ENCODE measurements at places on chromosomes 11 and 22. TPM values are rescaled to one million over a fixed set of nuclear protein-coding genes. Genes with fewer than 3 reads are reported as not detected.
A peak's percentile ranks its signal among the peaks of the same experiment; 100 is the strongest.

The SAA1 gene
- total RNA-seq = 58.8 TPM

DNA sequence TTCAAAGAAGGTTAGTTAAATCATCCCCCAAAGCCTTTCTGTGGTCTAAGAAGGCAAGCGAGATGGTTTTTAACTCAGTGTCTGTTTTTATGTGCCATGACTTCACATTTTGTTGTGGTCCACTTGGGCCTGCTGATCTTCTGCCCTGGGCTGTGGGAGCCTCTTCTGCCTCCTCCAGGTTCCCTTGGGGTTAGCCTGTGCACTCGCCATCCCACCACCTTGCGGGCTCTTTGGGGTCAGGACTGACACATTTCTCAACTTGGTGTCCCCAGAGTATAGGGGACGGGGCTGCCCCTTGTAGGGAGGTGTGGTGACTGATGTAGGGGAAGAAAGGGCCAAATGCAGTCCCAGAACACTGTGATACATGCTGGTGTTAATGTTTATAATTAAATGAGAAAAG is 207.0 kb downstream of the TBC1D22A start:
- no peaks in the 10 kb centered on the region for H3K27me3 ChIP-seq
- H3K4me3 ChIP-seq = no peak overlapping the region
- H3K36me3 ChIP-seq = no peaks in the 10 kb centered on the region
- no peaks in the 10 kb centered on the region for H3K4me1 ChIP-seq
- H3K27ac ChIP-seq = no peak overlapping the region
- DNase-seq = no peak

DNA sequence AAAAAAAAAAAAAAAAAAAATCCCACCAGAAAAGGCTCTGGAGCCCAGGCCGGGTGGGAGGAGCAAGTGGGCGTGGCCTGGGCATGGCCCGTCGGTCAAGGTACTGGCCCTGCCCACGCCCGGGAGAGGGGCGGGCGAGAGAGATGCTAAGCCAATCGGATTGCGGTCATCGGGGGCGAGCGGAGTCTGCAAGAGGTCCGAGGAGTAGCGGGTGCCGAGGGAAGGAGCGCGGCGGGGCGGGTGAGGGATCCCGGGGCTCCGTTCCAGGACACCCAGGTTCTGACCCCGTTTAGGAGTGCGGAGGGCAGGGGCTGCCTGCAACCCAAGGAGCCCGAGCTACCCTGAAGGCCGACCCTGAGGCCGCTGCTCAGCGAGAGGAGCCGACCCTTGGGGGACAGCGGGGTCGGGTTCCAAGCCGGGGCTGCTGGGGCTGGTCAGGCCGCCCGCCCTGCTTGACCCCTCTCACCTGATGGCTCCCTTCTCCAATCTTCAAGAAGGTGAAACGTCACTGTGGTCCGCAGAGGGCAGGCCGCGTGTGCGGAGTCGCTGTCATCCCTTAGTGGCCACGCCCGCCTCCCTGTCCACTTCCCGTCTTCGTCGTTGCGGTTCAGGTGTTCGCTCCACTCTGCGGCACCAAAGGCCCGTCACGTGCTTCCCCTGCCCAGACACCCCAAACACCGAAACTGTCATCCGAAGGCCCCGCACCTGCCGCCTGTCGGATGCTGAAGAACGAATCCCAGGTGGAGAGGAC is 11.1 kb upstream of the TAB1 start:
- H3K27ac ChIP-seq = no peak overlapping the region
- DNase-seq = peak; percentile 62
- H3K27me3 ChIP-seq = no peaks in the 10 kb centered on the region
- no peaks in the 10 kb centered on the region for H3K4me1 ChIP-seq

DNA sequence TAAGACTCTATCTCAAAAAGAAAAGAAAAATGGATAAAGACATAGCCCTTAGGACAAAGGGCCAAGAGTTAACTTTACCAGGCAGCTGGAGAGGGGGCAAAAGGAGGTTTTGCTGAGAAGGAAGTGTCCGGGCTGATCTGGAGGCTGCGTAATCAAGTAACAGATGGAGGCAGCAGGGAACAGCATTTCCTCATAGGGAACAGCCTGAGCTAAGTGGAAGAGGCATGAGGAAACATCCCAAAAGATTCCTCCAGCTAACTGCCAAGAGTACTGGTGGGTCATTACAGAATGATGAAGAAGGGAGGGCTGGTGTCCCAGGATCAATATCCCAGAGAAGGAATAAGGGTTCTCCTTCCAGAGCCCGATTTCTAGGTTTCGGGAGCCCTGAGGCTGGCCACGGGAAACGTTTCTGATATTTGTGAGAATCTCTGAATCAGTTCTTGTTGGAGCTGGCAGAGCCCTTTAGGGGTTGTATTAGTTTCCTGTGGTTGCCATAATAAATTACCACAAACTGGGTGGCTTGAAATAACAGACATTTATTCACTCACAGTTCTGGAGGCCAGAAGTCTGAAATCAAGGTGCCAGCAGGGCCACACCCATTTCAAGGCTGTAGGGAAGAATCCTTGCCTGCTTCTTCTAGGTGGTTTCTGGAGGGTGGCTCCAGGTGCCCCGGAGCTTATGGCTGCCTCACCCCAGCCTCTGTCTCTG is 21.2 kb downstream of the LIF start:
- H3K27ac ChIP-seq = no peak overlapping the region
- no peak overlapping the region for H3K4me3 ChIP-seq
- no peaks in the 10 kb centered on the region for H3K4me1 ChIP-seq
- no peaks in the 10 kb centered on the region for H3K27me3 ChIP-seq

GRCh38 chr11:83181815-83182214 is 11.7 kb upstream of the ANKRD42 start:
- peaks cover 95% of the 10 kb centered on the region for H3K36me3 ChIP-seq
- H3K27me3 ChIP-seq = no peaks in the 10 kb centered on the region
- no peaks in the 10 kb centered on the region for H3K4me1 ChIP-seq
- no peak overlapping the region for H3K4me3 ChIP-seq
- no peak for DNase-seq
- H3K27ac ChIP-seq = no peak overlapping the region

The NXPE1 gene
- not detected for total RNA-seq

The ROM1 gene
- total RNA-seq = 11.1 TPM

The MGAT3 gene
- total RNA-seq = 32.7 TPM

The OR8A1 gene
- total RNA-seq = not detected

GRCh38 chr11:23473782-23474181 is 613.5 kb upstream of the CCDC179 start:
- no peak overlapping the region for H3K27ac ChIP-seq
- no peak for DNase-seq
- H3K36me3 ChIP-seq = no peaks in the 10 kb centered on the region
- no peaks in the 10 kb centered on the region for H3K4me1 ChIP-seq
- H3K4me3 ChIP-seq = no peak overlapping the region
- H3K27me3 ChIP-seq = no peaks in the 10 kb centered on the region

The MUC5AC gene
- not detected for total RNA-seq

- DNase-seq = no peak
- no peaks in the 10 kb centered on the region for H3K36me3 ChIP-seq
- peaks cover 17% of the 10 kb centered on the region for H3K4me1 ChIP-seq
- H3K4me3 ChIP-seq = peak overlapping the region; percentile 66
- H3K27ac ChIP-seq = no peak overlapping the region
- H3K27me3 ChIP-seq = peaks cover 52% of the 10 kb centered on the region
Observed at GRCh38 chr22:45010532-45010900, 711 bp upstream of the PHF21B start.

The PDGFB gene
- 8.4 TPM for total RNA-seq

DNA sequence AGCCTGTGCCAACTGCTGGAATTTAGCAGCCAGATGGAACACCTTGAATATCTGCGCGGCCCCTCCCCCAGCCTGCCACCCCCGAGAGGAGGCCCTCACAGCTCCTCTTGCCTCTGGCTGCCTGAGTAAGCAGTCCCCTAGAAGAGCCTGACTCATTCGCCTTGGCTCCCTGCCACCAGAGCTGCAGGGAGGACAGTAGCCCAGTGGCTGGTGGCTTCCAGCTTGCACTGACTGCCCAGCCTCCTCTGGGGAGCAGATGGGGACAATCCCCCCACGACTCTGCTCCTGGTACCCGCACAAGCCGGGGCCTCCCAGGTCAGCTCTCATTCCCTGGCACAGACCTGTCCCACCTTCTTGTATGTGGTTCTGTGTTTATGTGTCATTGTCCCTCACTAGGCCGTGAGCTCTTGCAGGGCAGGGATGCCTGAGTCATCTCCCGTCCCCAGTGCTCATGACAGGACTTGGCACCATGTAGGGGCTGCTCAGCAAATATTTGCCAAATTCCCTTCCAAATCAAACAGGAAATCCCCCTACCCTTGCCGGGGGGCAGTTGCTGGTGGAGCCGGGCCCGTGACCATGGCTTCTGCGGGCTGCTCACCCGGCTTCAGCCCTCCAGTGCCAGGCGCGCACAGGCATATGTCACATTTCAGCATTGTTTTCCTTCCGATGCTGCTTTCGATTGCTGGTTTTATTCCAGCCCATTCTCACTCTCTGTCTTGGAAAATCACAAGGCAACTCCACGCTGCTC is 43.6 kb downstream of the CACNG2 start:
- H3K4me1 ChIP-seq = no peaks in the 10 kb centered on the region
- peak; percentile 82 for DNase-seq
- H3K36me3 ChIP-seq = no peaks in the 10 kb centered on the region
- no peaks in the 10 kb centered on the region for H3K27me3 ChIP-seq
- no peak overlapping the region for H3K4me3 ChIP-seq

- H3K27me3 ChIP-seq = no peaks in the 10 kb centered on the region
- H3K36me3 ChIP-seq = no peaks in the 10 kb centered on the region
- no peak for DNase-seq
- H3K4me1 ChIP-seq = no peaks in the 10 kb centered on the region
- H3K4me3 ChIP-seq = no peak overlapping the region
- H3K27ac ChIP-seq = no peak overlapping the region
Observed at GRCh38 chr11:28618416-28618815, 510.2 kb downstream of the METTL15 start.

The C11orf21 gene
- total RNA-seq = 0.39 TPM

GRCh38 chr11:113167599-113167998 is 146.8 kb upstream of the TTC12 start:
- no peaks in the 10 kb centered on the region for H3K36me3 ChIP-seq
- H3K4me1 ChIP-seq = peaks cover 3% of the 10 kb centered on the region
- no peak overlapping the region for H3K27ac ChIP-seq
- DNase-seq = no peak
- H3K4me3 ChIP-seq = no peak overlapping the region
- no peaks in the 10 kb centered on the region for H3K27me3 ChIP-seq

GRCh38 chr11:72227316-72228228 is 3.0 kb downstream of the INPPL1 start:
- peak overlapping the region; percentile 43 for H3K27ac ChIP-seq
- H3K4me1 ChIP-seq = peaks cover 11% of the 10 kb centered on the region
- peaks cover 59% of the 10 kb centered on the region for H3K36me3 ChIP-seq
- H3K27me3 ChIP-seq = no peaks in the 10 kb centered on the region

- no peak for DNase-seq
- no peaks in the 10 kb centered on the region for H3K27me3 ChIP-seq
- no peaks in the 10 kb centered on the region for H3K36me3 ChIP-seq
- no peak overlapping the region for H3K4me3 ChIP-seq
- H3K4me1 ChIP-seq = no peaks in the 10 kb centered on the region
Observed at GRCh38 chr11:122248939-122249338, 132.9 kb upstream of the BLID start.

The OR9I1 gene
- total RNA-seq = not detected

The CARD16 gene
- 15.9 TPM for total RNA-seq

GRCh38 chr11:111938687-111939160 is 1.6 kb downstream of the DIXDC1 start:
- peaks cover 26% of the 10 kb centered on the region for H3K4me1 ChIP-seq
- no peak for DNase-seq
- peak overlapping the region; percentile 25 for H3K4me3 ChIP-seq
- H3K27me3 ChIP-seq = no peaks in the 10 kb centered on the region
- peak overlapping the region; percentile 41 for H3K27ac ChIP-seq

The TPH1 gene
- 0.59 TPM for total RNA-seq

The NAV2 gene
- total RNA-seq = 19.3 TPM

GRCh38 chr11:33001281-33001680 is 14.4 kb upstream of the DEPDC7 start:
- H3K4me1 ChIP-seq = no peaks in the 10 kb centered on the region
- DNase-seq = no peak
- no peak overlapping the region for H3K4me3 ChIP-seq
- no peaks in the 10 kb centered on the region for H3K36me3 ChIP-seq
- no peaks in the 10 kb centered on the region for H3K27me3 ChIP-seq

DNA sequence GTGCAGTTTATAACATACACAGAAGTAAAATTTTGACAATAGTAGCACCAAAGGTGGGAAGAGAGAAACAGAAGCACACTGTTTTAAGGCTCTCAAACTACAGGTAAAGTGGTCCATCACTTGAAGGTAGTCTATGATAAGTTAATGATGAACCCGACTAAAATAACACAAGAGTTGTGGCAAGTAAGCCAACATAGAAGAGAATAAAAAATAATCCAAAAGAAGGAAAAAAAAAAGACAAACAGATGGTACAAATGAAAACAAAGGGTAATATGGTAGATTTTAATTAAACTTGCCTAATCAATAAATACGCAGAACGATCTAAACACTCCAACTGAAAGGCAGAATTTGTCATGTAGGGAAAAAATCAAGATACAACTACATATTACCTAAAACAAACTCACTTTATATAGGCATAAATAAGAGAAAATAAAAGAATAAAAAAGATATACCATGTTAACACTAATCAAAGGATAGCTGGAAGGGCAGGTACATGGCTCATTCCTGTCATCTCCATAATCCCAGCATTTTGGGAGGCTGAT is 31.6 kb downstream of the DGCR2 start:
- no peaks in the 10 kb centered on the region for H3K27me3 ChIP-seq
- no peaks in the 10 kb centered on the region for H3K36me3 ChIP-seq
- peaks cover 20% of the 10 kb centered on the region for H3K4me1 ChIP-seq

- no peak overlapping the region for H3K27ac ChIP-seq
- H3K27me3 ChIP-seq = no peaks in the 10 kb centered on the region
- H3K4me1 ChIP-seq = no peaks in the 10 kb centered on the region
- no peak for DNase-seq
- no peaks in the 10 kb centered on the region for H3K36me3 ChIP-seq
- no peak overlapping the region for H3K4me3 ChIP-seq
Observed at GRCh38 chr11:106277484-106277883, 200.0 kb downstream of the AASDHPPT start.

DNA sequence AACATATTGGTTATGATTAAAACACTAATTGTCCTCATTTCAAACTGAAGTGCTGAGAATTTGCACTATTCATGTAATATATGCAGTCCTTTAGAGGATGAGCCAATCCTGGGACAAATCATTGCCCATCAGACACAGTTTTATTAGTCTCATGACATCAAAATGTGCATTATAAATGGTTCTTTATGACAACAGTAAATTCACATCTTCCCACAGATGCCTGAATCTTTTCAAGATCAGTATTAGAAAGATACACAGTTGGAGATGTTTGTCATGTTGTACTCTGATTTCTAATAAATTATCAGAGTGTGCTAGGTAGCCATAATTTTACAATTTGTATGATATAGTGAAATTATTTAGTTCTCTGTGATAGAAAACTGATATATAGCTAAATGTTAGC is 813.5 kb downstream of the FAM181B start:
- no peaks in the 10 kb centered on the region for H3K4me1 ChIP-seq
- no peaks in the 10 kb centered on the region for H3K36me3 ChIP-seq
- no peak for DNase-seq
